Activated CD4-positive, alpha-beta T cell treated with anti-CD3 and anti-CD28 coated beads, Interleukin-2, amount 50 U/mL, for 16 hours (primary cell): ENCODE measurements at places on chromosomes 4 and X.

DNA sequence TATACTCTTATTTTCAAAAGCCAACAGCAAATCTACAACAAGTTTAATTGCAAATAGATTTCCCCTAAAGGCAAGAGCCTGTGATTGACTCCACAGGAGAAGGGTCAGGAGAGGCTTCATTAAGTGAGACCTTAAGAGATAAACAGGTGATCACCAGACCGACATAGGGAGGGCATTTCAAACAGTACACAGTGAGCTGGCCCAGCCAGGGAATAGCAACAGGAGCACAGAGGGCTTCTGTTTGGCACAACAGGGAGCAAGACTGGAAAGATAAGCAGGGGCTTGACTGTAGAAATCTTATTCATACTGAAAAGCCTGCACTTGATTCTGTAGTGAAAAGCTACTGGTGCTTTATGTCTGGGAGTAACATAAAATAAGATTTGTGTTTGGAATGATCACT is 3.9 kb downstream of the RUFY3 start:
- no peak for DNase-seq

GRCh38 chrX:139770366-139770765 is 62.4 kb upstream of the MCF2 start:
- no peak for DNase-seq

- no peak for DNase-seq
Measured at GRCh38 chrX:11480626-11481025, 185.1 kb downstream of the ARHGAP6 start.

- DNase-seq, result peak; percentile 14
Measured at GRCh38 chrX:75746891-75747639, 38.0 kb downstream of the MAGEE2 start.

- no peak for DNase-seq
Measured at GRCh38 chr4:27276307-27277073, 415.8 kb downstream of the STIM2 start.

- no peak for DNase-seq
Measured at GRCh38 chr4:131207589-131207988, 1941.5 kb upstream of the PCDH10 start.

DNA sequence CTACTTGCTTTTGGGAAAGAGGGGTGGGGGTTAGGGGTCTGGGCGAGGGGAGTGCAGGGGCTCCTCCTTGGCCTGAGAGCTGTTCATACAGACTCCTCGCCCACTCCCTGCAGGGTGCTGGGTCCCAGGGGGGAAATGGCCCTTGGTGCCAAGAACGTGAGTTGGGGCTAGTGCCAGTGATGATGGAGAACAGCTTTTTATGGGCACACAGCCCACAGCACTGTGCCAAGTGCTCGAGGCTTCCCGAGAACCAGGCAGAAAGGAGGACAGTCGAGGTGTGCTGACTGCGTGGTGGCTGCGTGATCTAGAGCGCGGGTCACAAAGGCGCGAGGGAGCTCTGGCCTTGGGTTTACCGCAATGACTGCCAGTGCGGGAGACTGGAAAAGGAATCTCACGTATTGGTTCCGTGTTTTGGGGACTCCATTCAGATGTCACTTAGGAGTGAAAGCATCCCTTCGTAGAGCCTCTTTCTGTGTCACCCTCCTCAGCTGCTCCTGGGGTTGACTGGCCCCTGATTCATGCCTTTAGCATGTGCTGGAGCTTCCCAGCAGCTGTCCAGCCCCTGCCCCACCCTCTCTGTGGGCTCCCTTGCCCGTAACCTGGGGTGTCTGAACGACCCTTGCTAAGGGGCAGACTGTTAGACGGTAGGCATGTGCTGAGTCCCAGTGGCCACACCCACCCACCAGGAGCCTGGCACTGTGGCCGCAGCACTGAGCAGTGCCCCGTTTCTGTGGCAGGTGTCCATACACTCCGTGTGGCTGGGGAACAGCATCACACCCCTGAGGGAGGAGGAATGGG is 20.9 kb upstream of the MSANTD1 start:
- DNase-seq, result no peak

DNA sequence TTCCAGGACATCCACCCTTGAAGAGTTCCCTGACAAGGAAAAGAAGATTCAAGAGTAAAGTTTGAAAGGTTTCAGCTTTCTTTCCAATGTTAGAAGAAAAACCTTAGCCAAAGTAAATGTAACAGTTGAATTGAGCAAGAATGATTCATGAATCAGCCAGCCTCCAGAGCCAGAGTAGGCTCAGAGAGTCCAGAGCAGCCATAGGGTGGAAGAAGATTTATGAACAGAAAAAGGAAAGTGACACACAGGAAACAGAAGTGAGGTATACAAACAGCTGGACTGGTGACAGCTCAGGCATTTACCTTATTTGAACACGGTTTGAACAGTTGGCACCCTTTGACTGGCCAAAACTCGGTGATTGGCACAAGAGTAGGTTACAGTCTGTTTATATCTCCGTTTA is 63.2 kb downstream of the QDPR start:
- no peak for DNase-seq

GRCh38 chr4:76377481-76377901 is 43.5 kb downstream of the CCDC158 start:
- no peak for DNase-seq

GRCh38 chr4:153497091-153497531 is 31.0 kb downstream of the TMEM131L start:
- DNase-seq, result peak; percentile 79

- DNase-seq, result no peak
Measured at GRCh38 chr4:182655340-182655739, 261.8 kb downstream of the DCTD start.

DNA sequence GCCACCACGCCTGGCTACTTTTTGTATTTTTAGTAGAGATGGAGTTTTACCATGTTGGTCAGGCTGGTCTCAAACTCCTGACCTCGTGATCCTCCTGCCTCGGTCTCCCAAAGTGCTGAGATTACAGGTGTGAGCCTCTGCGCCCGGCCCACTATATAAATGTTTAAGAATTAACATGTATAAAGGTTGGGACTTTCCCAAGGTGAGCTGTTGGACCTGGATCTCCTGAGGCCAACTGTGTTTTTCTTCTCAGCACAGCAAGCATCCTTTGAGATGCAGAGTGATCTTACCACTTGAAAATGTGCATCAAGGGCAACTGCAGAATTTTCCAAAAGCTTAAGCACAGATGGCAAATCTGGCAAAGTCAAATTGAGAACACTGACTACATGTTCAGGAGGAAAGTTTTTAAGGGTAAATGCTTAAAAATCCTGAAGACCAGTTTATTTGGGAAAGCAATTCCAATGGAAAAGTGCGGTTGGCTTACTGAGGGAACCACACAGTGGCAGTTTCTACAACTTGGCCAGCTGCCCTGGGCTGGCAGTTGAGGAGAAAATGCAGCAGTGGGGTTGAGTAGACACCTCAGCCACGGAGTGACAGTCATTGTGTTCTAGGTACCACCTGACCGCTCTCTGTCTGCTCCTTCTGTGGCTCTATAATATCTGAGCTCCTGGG is 168.9 kb downstream of the CBR4 start:
- no peak for DNase-seq

GRCh38 chrX:23616361-23616760 is 50.9 kb upstream of the PRDX4 start:
- peak; percentile 19 for DNase-seq

DNA sequence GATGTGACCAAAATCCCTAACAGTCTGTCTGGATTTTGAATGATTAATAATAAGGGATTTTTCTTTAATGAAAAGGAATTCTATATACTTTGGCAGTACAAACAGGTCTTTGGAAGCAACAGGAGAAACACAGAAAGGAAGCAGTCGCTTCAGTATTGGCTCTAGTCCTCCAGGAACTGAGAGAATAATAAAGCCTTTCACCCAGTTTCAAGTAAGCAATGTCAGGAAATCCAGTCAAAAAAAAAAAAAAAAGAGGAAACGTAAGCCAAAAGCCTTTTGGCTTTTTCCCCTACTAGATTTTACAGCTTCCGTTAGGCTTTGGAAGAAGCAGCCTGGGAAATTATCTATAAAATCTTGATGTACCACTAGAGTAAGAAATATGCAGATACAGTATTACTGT is 61.7 kb upstream of the HDAC8 start:
- no peak for DNase-seq

DNA sequence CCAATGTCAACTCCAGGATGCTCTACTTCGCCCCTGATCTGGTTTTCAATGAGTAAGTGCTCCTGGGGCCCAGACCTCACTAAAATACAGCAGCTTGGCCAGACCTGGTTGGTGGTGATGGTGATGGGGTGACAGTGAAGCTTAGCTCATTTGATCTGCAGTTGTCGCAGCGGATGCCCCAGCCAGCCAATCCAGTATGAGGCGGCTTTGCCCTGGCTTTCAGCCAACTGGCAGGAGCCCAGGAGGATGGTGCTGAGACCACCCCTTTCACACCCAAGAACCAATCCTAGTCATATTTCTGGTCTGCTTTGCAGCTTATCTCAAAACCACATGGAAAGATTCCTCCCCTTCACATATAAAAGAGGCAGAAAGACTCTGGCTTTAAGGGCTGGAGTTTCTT is 173.8 kb downstream of the AR start:
- DNase-seq, result no peak

GRCh38 chrX:119692191-119693039 is 553 bp downstream of the SEPTIN6 start:
- DNase-seq, result peak; percentile 72

- no peak for DNase-seq
Measured at GRCh38 chr4:114811564-114812301, 213.1 kb downstream of the UGT8 start.
